ENCODE measurements at places on chromosomes 6 and 20. TPM values are rescaled to one million over a fixed set of nuclear protein-coding genes. Genes with fewer than 3 reads are reported as not detected.

DNA sequence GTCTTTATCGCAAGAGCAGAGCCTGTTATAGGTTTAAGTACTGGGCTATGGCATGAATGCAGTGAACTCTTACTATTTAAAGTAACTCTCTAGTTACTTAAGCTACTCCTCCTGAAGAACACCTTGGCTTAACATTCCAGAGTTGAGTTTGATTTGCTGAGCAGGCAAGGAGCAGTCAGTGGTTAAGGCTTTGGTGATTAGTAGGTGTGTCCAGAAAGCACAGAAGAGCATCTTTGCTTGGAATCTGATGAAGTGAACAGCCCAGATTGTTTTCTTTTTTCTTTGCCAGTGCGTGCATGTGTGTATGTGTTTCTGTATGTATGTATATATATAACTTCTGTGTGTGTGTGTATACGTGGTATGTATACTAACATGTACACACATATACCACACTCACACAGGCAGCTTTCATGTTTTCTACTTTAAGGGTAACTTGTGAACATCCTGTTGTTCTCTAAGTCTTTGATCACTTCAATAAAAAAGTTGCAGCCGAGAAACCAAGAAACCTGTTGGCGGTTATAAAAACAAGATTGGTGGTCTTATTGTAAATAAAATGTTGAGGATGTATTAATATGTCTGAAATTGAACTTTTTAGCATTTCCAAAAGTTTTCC, 56.2 kb upstream of the TULP4 start:
- DNase-seq = no peak

- DNase-seq = no peak
Observed at GRCh38 chr6:6678811-6679210, 90.3 kb downstream of the LY86 start.

The GHRH gene
- not detected for total RNA-seq

- DNase-seq = no peak
Observed at GRCh38 chr6:83480470-83480869, 31.9 kb upstream of the PRSS35 start.

The GNAS-AS1 gene
- total RNA-seq = 2.4 TPM

The KPNA5 gene
- 21.2 TPM for total RNA-seq

DNA sequence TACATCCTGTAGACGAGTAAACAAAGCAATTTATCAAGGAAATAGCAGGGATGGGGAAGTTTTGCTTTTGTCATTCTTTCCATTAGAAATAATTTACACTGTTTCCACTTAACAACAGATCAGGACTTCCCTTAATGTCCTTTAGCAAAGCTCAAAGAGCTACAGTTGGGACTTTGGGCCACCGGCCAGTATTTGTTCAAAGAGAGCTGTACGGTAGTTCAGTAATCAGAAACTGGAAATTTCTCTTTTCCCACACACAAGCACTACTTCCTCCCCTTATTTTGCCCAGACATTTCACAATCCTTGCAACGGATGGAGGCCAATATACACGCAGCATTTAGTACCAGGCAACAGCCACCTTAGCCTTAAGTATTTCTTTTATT, 12.1 kb upstream of the HINT3 start:
- no peak for DNase-seq

DNA sequence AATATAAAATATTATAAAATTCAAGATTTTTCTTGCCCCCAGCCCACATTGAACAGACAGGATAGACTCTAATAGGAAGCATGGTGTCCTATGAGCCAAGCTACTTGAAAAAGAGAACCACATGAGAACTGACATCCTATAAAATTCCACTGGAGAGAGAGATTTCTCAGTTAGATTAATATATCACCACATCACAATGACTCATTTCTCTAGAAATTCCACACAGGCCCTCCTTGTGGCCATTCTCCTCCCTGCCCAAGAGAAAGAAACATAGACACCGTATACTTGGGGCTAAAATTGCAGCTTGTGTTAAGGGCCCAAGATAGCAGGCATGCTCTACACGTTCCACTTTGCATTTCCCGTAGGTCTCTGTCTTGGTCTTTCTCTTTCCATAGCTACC, 481.4 kb downstream of the PTPRT start:
- DNase-seq = no peak

GRCh38 chr6:81750200-81750599, 2.3 kb downstream of the TENT5A start:
- no peak for DNase-seq

The RAET1L gene
- not detected for total RNA-seq

Measured in ureter (tissue), 1 donor.